Glomerular endothelial cell (primary cell): ENCODE measurements at places on chromosomes 5 and 9.

DNA sequence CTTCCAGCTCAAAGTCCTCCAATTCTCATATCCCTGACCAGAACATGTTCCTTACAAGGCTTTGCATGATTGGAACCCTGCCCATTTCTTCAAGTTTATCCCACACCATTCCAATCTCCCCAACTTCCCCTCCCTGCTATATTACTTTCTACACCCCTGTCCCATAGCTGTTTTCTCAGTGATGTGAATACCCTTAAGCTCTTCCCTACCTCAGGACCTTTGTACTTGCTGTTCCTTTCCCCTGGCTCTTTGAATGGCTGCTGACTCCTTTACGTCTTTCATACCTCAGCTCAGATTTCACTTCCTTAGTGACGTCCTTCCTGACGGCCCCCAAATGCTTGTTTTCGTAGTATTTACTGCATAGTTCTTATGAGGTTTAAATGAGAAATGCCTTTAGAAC, 166.2 kb upstream of the ZNF462 start:
- DNase-seq: no peak

DNA sequence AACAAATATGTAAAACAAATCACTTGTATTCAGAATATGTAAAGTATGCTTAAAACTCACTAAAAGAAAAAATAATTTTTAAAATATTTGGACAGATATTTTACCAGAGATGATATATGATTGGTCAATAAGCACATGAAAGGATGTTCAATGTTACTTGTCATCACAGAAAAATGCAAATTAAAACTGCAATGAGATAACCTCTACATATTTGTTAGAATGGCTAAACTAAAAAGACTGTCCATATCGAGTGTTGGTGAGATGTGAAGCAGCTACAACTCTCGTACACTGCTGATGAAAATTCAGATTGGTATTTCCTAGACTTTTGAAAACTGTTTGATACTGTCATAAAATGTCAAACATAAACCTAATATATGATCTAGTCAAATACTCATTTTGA, 685.1 kb downstream of the DTWD2 start:
- no peak for DNase-seq

GRCh38 chr5:131277875-131278740, 14.3 kb downstream of the CDC42SE2 start:
- no peak for DNase-seq

DNA sequence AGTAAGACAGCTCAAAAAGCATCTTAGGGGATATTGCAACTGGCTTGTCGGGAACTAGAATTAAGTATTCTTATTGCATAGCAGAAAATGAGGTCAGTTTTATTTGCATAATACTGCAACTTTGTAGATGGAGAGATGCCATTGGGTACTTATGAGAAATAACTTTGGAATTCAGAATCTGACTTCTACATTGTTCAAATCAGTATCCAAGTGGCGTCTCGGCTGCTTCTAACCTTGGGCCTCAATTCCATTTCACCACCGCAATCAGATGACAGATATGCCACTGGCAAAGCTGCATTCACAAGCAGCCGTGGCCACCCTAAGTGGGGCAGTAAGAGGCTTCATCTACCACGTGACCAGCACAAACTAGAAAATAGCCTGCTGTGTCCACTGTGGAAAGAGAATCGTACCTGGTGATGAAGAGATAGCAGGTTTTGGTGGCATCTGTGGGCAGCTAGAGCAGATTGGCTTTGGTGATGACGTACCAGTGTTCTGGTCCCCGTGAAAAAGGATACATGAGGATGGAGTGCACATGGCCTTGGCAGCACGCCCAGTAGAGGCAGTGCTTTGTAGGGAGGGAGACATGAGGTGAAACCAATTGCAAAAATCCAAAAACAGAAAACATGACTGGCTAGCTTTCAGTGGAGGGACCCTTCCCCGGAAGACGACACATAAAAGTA, 116.6 kb downstream of the KLHL3 start:
- no peak for DNase-seq

- DNase-seq: no peak
These were observed 4.9 kb downstream of the LCN2 start for GRCh38 chr9:128153947-128154695.

DNA sequence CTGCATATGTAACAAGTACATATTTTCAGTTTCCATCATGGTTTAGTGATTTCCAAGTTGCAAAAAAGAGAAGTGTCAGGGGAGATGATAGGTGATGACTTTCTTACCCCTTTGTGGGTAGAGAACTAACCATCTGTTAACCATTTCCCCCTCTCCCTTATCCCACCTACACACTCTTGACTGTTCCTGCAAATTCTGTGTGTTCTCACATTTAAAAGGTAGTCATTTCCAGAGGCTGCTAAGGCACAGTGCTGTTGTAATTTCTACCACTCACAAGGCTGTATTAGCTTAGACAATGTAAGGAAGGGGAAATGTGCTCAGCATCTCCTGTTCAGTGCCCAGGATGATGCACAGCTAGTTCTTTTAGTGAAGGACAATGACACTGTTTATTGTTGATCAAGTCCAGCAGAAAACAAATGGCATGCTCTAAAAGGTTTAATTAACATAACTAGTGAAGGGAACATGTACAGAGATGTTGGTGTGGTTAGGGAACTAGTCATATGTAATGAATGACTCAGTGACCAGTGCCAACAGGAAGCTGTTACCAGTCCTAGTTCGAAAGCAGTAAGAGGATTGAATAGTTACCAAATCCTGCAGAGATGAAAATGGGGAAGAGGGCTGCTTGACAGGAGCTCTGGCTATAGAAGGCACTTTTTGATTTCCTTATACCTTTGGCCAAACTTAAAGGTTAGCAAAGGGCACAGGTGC, 165.1 kb downstream of the PLK2 start:
- DNase-seq: peak; percentile 82

DNA sequence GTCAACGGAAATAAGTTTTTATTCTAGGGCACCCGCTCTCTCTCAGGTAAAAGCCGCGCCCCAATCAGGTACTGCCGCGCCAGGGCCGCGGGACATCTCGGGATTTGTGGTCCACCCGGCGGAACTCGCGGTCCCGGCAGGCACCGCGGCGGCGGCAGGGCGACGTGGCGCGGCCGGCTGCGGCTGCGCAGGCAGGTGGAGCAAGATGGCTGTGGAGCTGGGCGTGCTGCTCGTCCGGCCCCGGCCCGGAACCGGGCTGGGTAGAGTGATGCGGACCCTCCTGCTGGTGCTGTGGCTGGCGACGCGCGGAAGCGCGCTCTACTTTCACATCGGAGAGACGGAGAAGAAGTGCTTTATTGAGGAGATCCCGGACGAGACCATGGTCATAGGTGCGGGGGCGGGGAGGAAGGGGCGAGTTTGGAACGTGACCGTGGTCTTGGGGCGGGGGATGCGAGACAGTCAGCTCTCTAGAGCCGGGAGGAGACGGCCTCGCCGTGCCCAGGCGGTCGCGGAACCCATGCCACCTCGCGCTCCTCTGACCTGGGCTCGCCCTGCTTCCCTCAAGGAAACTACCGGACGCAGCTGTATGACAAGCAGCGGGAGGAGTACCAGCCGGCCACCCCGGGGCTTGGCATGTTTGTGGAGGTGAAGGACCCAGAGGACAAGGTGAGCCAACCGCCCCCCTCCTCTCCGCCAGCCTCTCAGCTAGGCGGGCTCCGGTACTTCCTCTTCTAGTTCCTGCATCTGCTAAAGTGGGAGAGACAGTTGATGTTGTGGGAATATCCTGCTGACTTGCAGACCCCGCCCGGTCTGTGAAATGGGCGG, at the start of gene TMED9:
TMED9 (plus strand) TSS at position 194 of the 825 bp plus-strand sequence; CDS start at position 206, 12 bp downstream.
- DNase-seq: no peak
